ENCODE measurements at places on chromosomes 1 and 21. TPM values are rescaled to one million over a fixed set of nuclear protein-coding genes. Genes with fewer than 3 reads are reported as not detected.

Gene CNR2
- under 0.01 TPM for total RNA-seq

Gene TSPEAR
- total RNA-seq, result not detected

Gene ALX3
- total RNA-seq, result not detected

Gene ZNF281
- 20.4 TPM for total RNA-seq

Gene EDN2
- not detected for total RNA-seq

Gene MAP3K21
- 1.3 TPM for total RNA-seq

Gene CLIC6
- 20.9 TPM for total RNA-seq

Gene CFHR2
- not detected for total RNA-seq

Gene CADM3
- 2.8 TPM for total RNA-seq

Gene ZBTB8B
- not detected for total RNA-seq

Gene PADI4
- not detected for total RNA-seq

Gene DOP1B
- total RNA-seq, result 31.1 TPM

Gene FCRL5
- total RNA-seq, result 0.34 TPM

Gene LRRC39
- 2.0 TPM for total RNA-seq

Gene MROH7
- total RNA-seq, result 1.7 TPM
